ENCODE measurements at places on chromosomes 11 and 22.

GRCh38 chr11:11701070-11701469, 79.3 kb upstream of the GALNT18 start:
- peak; percentile 26 for DNase-seq

DNA sequence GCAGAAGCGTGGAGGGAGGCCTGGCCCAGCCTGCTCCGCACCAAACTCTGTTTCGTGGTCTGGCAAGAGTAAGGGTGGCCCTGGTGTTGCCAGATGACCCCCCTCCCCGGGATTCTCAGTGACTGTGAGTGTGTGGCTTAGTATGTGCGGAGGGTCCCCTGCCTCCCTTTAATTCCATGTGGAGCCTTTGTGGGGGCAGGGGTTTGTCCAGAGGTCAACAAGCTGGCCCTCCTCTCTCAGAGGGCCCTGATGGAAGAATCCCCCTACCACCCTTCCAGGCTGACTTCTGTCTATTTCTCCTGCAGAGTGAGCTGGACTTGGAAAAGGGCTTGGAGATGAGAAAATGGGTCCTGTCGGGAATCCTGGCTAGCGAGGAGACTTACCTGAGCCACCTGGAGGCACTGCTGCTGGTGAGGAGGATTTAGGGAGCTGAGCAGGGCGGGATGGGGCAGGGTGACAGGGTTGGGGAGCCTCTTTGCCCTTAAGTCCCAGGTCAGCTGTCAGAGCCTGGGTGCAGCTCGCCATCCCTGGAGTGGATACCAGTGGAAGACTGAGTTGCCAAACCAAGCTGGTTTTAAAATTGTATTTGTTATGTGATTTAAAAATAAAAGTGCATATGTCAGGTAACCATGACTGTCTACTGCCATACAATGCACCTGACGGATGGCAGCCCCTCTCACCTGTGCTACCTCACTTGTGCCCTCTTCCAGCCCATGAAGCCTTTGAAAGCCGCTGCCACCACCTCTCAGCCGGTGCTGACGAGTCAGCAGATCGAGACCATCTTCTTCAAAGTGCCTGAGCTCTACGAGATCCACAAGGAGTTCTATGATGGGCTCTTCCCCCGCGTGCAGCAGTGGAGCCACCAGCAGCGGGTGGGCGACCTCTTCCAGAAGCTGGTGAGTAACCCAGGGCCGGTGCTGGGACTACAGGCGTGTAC, 80.6 kb downstream of the BCR start:
- DNase-seq: no peak

DNA sequence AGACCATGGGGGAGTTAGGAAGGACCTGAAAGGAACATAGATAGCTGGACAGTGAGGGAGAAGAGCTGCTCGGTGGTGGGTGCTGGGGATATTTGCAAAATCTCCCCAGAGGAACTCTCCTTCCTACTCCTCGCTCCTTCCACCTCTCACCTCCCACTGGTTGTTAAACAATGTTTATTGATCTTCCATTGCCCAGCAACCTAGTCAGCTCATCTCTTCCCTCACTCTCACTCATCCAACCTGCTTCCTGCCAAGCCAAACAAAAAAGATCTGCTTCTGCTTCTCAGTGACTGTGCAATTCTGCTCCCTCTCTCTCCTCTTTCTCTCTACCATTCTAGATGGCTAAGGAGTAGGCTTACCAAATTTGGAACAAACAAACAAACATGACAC, 115.0 kb downstream of the SLC1A2 start:
- no peak for DNase-seq

- no peak for DNase-seq
Measured at GRCh38 chr11:36109850-36110606, 166.2 kb downstream of the LDLRAD3 start.

- no peak for DNase-seq
Measured at GRCh38 chr22:26267856-26268255, 98.6 kb downstream of the SEZ6L start.

GRCh38 chr11:60914633-60915247, 782 bp downstream of the TMEM109 start:
- peak; percentile 25 for DNase-seq

GRCh38 chr11:102566112-102566511, 35.6 kb upstream of the MMP7 start:
- DNase-seq: no peak

DNA sequence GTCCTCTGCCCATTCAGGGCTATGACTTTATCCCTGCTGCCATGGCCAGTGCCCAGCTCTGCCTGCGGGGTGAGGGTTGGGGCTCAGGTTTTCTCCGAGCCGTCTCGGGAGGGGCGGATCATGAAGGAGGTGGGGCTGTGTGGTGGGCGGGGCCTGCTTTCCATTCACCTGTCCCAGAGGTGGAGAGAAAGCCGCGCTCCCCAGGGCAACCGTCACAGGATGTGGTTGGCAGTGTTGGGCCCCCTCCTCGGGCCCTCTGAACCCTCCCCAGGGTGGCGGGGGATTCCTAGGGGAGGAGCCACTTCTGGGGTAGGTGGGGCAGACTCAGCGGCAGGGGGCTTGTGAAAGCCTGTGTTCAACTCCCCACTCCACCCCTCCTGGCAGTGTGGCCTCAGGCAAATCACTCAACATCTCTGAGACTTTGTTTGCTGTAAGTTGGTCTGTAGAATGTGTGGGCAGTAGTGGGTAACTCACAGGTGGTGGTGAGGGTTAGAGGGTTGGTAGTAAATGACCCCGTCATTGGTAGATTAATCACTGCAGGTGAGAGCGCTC, 50.3 kb downstream of the CD6 start:
- DNase-seq: no peak

DNA sequence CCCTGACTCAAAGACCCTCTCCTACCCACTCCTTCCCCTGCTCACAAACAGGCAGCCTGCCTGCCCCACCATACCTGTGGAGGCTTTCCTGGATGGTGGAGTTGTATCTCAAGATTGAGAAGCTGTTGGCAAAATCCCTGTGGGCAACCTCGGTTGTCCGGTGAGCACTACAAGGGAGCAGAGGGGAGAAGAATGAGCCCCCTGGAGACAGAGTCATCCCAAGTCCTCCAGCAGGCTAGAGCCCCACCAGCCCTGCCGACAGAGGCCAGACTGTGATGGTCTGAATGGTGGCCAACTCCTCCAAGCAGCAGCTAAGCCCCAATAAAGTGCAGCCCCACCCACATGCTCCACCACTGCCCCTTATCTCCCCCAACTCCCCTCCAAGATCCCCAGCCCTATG, 17.5 kb downstream of the TMPRSS13 start:
- DNase-seq: no peak

DNA sequence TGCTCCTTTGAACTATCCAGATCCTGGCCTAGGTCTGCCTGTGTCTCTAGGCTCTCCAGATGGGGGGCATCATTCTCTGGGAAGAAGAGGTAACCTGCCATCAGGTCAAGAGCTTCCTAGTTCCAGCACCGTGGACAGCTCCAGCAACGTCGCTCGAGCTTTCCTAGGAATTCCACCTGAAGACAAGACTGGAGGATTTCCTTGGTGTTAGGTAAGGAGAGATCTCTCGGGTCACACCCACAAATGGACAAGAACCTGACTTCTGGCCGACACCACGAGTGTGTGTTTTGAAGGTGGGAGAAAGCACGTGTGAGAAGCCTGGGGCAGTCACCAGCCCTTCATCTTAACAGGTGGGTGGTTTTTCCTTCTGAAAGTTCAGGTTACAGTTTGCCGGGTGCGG, 1.2 kb downstream of the PRG3 start:
- DNase-seq: no peak

DNA sequence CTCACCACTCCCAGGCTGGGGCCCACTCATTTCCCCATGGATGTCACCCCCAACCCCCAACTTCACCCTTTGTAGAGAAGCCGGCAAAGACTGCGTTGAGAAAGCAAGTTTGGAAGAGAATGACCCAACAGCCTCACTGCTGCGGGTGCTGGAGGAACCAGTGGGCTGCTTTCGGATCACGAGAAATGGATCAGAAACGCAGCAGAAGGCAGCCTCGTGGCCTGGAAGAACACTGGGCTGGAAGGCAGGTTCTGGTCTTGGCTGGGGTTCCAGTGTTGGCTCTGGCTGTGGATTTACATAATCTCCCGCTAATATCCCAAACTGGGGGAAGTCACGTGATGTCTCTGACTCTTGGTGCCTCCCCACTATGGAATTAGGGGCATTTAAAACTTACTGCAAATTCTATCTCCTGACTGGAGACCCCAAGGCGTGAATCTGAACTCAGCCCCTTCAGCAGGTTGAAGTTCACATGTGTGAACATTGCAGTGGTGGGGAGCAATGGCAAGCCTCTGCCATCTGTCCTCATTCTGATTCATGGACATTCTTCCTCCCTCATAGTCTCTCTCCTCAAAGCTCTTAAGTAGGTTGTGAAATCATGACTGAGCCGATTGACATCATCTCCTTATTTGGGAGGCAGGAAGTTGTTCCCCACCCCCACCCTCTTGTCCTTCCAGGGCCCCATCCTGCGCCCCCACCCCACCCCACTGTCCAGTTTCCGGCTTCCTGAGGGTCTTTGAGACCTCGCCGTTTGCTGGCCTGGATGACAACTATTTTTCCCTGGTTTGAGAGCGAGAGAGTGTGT, 37.0 kb upstream of the TIMP3 start:
- DNase-seq: peak; percentile 60

DNA sequence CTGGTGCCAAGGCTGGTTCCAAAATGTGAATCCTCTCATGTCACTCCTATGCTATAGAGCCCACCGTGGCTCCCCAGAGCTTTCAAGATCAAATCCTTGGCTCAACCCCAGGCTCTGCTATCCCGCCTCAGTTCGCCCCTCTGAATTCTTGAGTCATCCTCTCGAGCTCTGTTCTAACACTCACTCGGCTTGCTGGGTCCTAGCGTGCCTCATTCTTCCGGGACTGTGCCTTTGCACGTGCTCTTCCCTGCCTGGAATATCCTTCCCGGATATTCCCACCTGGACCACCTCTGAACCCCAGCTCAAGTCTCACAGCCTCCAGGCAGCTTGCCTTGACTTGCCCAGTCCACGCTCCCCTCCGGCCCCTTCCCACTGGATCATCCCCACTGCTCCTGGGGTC, 13.0 kb downstream of the KCTD17 start:
- DNase-seq: no peak

- no peak for DNase-seq
Measured at GRCh38 chr22:23925020-23925606, 30.9 kb downstream of the MIF start.

DNA sequence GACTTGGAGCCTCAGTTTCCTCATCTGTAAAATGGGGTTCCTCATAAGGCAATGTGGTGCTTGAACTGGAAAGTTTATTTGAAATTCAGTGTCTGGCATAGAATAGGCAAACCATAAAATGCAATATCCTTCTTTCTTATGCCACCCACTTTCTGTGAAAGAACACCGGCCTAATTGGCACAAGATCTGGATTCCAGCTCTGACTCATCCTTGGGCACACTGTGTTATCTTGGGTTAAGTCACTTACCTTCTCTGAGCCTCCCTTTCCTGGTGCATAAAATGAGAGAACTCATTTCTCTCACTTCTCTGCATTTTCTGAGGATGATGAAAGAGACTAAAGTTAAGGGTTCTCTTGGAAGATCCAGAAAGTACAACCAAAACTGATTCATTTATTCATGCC, 5.1 kb downstream of the INSC start:
- DNase-seq: no peak

DNA sequence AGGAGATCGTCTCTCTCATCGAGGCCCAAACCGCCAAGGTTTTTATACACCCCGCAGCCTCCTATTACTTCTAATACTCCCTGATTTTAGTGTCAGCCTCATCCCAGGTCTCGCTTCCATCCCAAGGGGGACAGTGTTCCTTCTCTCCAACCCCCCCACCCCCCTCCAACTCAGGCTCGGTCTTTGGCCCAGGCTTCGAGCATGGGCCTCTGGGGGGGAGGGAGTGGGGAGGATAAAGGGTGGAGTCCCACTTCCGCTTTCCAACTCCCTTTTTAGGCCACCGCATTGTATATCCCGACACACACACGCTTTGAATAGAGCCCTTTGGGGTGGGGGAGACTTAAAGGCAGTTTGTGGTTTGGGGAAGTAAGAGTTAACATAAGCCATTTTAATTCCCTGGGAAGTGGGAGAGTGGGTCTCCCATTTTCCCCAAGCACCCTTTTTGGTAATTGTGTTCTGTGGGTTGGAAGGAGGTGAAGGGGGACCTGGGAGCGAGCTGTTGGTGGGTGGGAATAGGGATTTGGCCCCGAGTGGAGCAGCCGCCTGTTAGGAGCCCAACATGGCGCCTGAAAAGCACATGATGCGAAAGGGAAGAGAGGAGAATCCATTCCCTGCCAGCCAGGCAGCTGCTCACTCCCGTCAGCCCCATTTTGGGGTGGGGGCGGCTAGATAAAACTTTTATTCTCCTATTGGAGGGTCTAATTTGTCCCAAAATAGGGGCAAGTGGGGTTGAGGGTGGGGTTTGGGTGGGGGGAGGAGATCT, 844 bp downstream of the PCF11 start:
- peak; percentile 75 for DNase-seq

- DNase-seq: no peak
Measured at GRCh38 chr11:129292092-129292491, 83.6 kb upstream of the BARX2 start.

- DNase-seq: no peak
Measured at GRCh38 chr22:41656556-41656955, 32.1 kb downstream of the SNU13 start.

GRCh38 chr11:67071420-67072284, 15.0 kb downstream of the RHOD start:
- no peak for DNase-seq

GRCh38 chr22:42500161-42500835, 19.3 kb downstream of the RRP7A start:
- DNase-seq: peak; percentile 65

DNA sequence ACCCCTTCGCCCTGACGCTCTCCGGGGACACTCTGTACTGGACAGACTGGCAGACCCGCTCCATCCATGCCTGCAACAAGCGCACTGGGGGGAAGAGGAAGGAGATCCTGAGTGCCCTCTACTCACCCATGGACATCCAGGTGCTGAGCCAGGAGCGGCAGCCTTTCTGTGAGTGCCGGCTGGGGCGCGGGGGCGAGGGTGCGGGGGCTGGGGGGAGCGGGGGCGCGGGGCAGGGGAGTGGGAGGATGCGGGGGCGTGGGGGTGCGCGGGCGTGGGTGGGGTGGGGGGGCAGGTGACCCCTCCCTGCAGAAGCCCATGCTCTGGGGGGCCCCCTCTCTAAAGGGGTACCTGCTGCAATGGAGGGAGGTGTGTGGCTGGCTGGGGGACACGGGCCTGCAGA, 51.4 kb downstream of the LRP5 start:
- no peak for DNase-seq

DNA sequence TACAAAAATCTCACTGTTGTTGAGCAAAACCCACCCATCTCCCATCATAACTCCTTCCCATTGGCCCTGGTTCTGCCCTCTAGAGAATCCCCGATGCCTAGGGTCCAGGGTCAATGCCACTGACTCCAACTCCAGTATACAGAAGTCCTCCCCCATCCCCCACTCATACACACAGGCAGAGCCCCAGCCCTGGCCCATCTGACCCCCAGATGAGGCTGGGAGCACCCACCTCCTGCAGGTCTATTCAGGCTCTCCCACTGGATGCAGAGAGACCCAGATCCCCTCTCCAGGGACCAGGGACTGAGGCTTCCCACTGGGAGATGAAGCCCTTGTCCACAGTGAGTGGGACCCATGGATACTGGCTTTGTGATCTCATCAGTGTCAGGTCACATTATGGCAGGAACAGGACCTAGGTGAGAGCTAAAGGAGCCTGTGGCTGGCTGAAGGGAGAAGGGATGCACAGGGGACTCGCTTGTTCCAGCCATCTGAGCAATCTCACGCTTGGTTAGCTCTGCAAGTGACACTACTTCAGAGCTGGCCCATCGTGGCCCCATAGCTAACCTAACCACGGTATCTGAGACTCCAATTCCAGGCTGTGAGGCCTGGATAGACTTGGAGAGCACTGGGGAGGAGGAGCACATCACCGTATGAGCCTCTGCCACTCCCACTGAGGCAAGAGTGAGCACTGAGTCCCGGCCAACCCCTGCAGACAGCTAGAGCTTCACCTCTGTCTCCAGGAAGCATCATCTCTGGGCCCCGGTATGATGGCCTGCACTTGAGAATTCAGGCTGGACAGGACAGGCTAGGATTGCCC, 35.7 kb downstream of the TRIM29 start:
- DNase-seq: no peak
